ENCODE measurements at places on chromosomes 7 and 10.

- DNase-seq: no peak
These were observed 116.9 kb upstream of the ABI1 start for GRCh38 chr10:26977635-26978034.

- no peak for DNase-seq
These were observed 6.8 kb upstream of the GPR15LG start for GRCh38 chr10:84166620-84167288.

DNA sequence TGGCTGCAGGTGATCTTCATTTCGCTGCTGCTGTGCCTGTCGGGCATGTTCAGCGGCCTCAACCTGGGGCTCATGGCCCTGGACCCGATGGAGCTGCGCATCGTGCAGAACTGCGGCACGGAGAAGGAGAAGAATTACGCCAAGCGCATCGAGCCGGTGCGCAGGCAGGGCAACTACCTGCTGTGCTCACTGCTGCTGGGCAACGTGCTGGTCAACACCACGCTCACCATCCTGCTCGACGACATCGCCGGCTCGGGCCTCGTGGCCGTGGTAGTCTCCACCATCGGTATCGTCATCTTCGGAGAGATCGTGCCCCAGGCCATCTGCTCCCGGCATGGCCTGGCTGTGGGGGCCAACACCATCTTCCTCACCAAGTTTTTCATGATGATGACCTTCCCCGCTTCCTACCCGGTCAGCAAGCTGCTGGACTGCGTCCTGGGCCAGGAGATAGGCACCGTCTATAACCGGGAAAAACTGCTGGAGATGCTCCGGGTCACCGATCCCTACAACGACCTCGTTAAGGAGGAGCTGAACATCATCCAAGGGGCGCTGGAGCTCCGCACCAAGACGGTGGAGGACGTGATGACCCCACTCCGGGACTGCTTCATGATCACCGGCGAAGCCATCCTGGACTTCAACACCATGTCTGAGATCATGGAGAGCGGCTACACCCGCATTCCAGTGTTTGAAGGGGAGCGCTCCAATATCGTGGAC, 1.3 kb downstream of the CNNM2 start:
- DNase-seq: no peak

DNA sequence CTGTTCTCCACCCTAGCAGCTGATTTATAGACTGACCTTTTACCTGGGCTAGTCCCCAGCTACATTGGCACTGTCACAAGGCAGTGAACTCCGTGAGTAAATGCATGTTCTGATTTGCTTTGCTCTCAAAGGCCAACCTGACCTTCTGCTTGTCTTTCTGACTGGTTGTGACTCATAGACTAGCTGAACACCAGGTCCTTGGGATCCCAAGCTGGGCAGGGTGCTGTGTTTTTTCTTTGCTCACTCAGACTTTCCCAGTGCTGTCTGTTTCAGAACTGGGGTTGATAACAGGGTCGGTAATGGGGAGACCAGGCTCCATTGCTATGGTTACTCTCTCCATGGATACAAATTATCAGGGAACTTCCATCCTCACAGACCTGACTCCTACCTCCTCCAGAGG, 35.0 kb downstream of the EVX1 start:
- DNase-seq: no peak

DNA sequence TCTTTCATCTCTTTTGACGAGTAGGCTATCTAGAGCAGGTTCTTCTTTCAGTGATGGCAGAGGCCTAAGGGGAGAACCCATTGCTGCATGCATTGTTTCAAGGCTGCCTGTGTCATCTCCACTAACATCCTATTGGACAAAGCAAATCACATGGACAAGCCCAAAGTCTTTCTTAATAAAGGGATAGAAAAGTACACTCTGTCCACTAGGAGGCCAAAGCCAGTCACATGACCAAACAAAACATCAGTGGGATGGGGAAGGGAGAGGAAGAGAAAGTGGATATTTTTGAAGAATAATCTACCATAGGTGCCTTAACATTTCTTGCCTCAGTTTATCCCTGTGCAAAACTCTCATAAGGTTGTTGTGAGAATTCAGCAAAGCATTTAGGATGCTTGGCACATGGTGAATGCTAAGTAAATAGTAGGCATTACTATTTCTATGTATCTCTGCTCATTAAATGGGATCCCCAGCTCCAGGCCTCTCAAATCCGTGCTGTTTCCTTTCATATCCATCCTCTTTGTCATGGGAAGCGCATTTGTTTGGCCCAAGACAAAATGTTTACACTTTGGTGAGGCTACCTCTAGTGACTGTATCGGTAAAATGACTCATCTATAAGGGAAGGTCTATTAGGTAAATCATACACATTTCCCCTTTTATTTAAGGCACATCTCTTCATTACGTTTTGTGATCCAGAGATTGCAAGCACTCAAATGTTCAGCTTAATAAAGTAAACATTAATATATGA, 16.7 kb upstream of the CADPS2 start:
- no peak for DNase-seq
